ENCODE measurements at places on chromosomes 1 and 21.

DNA sequence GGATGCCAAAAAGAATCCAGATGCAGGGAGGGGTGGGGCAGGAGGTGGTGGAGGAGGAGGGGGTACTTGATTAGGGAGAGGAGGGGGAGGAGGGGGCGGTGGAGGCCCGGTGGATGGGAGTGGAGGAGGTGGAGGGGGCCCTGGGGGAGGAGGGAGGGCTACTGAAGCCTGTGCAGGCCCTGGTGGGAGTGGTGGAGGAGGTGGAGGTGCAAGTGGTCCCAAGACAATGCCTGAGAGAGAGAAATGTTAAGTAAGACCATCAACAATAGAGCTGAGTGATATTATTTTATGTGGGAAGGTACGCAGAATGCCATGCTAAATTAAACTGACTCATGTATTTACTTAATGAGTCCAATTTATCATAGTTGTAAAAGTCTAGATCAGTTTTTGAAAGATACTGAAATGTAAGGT is 86.8 kb upstream of the LBR start:
- DNase-seq = no peak

DNA sequence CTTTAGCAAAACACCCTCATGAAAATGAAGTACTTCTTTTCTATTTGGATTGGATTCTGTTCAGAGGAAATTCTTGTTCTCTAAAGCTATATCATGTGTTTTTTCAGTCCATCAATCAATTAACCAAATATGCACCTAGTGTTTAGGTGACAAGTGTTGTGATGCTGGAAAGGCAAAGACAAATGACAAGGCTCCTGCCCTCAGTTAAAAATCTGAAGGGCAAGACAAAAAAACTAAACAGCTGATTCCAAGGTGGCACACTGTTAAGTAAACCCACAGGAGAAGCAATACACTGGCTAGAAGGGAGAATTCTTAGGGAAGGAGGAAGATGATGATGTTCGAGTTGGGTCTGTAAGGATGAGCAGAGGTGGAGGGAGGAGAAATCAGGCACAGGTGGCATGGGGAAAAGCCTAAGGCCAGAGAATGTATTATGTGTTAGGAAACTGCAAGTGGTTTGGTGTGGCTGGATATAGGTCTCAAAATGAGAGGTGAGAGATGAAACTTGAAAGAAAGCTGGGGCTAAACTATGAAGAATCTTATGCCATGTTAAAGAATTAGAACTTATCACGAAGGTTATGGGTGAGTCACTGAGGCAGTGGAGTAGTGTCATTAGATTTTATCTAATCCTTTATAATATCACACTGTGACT is 51.8 kb upstream of the GFI1 start:
- no peak for DNase-seq

- DNase-seq = peak; percentile 64
These were observed 734 bp downstream of the MED18 start for GRCh38 chr1:28329395-28330153.

DNA sequence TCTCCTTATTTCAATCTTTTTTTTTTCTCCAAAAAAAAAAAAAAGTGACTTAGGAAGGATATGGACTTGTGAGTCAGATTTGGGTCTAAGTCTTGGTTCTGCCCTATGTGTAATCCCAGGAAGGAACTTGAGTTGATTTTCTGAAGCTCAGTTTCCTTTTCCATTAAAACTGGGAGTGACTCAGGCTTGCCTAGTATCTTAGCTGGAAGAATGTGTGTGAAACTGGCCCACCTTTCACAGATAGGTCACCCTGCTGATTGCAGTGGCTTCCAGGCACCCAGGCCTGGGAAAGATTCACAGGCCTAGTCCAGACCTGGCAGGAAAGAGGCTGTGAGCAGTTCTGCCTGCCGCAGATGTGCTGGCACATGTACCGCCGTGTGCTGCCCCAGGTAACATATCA is 218.3 kb upstream of the HOOK1 start:
- no peak for DNase-seq

DNA sequence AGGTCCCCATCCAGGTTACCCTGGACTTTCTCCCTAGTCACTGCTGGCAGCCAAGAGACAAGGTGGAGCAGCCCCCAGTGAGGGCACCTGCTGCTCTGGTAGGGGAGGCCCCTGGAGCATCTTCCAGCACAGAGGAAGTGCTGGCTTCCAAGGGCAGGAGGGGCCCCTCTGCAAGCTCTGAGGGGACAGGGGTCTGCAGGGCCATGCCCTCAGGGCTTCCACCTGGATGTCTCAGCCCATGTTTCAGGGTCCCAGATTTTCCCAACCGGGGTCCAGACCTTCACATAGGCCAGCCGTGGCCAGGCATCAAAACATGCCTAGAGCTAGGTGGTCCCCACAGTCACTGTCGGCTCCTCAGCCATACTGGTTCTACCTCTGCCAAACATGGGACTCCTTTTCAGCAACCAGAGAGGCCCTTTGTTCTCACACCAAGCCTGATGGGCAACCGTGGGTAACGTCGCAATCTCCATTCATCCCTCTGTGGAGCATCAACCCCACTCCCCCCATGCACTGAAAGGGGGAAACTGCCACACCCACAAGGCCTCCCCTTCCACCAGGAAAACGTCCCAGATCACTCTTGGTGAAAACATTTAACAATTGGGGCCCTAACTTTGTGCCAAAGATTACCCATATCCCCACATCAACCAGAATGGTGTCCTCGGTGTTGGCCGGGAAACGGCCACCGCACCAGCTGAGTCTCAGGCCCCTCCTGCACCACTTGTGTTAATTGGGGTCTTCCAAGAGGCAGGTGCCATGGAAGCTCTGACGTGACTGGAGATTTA is 1.9 kb upstream of the COL6A2 start:
- DNase-seq = no peak

Measured in stimulated activated CD8-positive, alpha-beta memory T cell treated with anti-CD3 and anti-CD28 coated beads, Interleukin-4, amount 100 ng/mL, for 48 hours (primary cell).